NCI-H345 (cell line): ENCODE measurements at places on chromosomes 2 and 18.

DNA sequence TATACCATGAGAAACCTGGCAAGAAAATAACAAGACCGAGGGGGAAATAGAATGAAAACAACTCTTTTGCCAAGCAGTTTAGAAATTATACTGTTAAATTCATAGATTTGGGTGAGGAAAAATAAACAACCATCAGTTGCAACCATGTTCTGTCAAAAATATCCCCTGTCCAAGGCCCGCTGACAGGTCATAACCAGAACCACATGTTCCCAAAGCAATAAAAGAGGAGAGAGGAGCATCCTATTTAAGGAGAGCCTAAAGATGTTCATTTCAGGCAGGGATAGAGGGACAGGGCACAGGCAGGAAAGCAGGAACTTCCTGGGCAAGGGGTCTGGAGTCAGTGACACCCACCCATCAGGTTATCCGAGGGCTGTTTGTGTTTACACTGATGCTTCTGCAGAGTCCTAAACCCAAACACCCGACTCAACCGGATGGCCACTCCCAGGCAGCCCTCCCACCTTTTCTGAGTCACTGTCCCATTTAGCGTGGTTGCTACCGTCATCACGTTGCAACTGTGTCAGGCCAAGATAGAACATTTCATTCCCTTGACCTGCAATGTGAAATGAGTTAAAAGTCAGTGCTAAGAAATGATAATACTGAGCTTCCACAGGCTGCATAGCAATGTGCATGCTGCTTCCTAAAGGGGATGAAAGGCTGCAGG, 468.3 kb upstream of the RAB12 start:
- DNase-seq, result no peak

- DNase-seq, result no peak
Measured at GRCh38 chr2:162084536-162084935, 10.5 kb upstream of the DPP4 start.

- DNase-seq, result no peak
Measured at GRCh38 chr2:23605236-23605635, 220.3 kb downstream of the KLHL29 start.

DNA sequence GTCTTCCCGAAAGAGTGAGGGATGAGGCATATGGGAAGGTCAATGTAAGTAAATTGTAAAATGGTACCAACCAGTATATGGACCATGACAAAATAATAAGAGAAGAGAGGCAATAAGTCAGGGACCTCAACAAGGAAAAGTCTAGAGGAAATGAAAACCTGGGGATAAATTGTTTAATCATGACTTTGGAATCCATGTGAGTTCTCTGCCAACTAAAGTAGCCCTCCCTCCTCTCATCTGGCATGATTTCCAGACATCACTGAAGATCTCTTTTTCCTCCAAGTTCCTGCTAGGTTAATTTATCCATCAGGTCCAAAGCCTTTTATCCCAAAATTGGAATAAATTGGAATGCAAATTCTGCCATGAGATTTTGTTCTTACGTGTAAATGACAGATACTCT, 417.9 kb downstream of the NRXN1 start:
- no peak for DNase-seq

DNA sequence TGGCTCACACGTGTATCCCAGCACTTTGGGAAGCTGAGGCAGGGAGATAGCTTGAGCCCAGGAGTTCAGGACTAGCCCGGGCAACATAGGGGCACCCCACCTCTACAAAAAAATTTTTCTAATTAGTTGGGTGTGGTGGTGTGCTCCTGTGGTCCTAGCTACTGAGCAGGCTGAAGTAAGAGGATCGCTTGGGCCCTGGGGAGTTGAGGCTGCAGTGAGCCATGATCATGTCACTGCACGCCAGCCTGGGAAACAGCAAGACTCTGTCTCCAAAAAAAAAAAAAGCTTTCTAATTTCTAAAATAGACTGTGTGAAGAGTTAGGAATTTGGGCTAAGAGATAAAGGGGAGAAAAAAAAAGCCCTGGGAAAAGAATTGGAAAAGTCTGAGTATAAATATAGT, 51.9 kb upstream of the NAB1 start:
- DNase-seq, result no peak

DNA sequence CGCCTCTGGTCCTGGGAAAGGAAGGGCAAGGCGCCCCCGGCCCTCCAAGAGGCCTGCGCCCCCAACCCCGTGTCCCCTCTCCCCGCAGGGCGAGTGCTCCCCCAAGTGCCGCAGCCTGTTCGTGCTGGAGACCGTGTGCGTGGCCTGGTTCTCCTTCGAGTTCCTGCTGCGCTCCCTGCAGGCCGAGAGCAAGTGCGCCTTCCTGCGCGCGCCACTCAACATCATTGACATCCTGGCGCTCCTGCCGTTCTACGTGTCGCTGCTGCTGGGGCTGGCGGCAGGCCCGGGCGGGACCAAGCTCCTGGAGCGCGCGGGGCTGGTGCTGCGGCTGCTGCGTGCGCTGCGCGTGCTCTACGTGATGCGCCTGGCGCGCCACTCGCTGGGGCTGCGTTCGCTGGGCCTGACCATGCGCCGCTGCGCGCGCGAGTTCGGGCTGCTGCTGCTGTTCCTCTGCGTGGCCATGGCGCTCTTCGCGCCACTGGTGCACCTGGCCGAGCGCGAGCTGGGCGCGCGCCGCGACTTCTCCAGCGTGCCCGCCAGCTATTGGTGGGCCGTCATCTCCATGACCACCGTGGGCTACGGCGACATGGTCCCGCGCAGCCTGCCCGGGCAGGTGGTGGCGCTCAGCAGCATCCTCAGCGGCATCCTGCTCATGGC, 52.4 kb downstream of the SLC66A2 start:
- no peak for DNase-seq

GRCh38 chr2:241877989-241878970, 8.8 kb downstream of the RTP5 start:
- peak; percentile 79 for DNase-seq

GRCh38 chr2:12948231-12948960, 231.7 kb downstream of the TRIB2 start:
- DNase-seq, result no peak

GRCh38 chr2:204881655-204882054, 336.4 kb downstream of the PARD3B start:
- no peak for DNase-seq

GRCh38 chr2:235085476-235085875, 133.7 kb downstream of the SH3BP4 start:
- DNase-seq, result no peak

GRCh38 chr2:134300585-134300984, 46.7 kb downstream of the MGAT5 start:
- DNase-seq, result no peak

DNA sequence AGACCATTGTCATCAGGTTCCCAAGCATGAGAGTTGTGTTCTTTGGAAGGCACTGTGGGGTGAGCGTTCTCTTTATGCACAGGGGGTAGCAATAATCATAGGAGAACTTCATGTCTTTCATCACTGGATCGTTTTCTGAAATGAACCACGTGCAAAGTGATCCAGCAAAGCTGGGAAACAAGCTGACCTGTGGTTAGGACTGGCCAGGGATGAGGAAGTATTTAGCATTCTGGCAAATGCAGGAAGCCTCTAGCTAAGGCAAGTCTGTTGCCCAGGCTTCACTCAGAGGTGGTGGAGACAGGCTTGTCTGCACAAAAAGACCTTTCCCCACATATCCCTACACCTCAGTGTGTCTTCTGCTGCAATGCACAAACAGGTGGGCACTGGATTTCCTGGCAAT, 58.6 kb downstream of the MMADHC start:
- no peak for DNase-seq

DNA sequence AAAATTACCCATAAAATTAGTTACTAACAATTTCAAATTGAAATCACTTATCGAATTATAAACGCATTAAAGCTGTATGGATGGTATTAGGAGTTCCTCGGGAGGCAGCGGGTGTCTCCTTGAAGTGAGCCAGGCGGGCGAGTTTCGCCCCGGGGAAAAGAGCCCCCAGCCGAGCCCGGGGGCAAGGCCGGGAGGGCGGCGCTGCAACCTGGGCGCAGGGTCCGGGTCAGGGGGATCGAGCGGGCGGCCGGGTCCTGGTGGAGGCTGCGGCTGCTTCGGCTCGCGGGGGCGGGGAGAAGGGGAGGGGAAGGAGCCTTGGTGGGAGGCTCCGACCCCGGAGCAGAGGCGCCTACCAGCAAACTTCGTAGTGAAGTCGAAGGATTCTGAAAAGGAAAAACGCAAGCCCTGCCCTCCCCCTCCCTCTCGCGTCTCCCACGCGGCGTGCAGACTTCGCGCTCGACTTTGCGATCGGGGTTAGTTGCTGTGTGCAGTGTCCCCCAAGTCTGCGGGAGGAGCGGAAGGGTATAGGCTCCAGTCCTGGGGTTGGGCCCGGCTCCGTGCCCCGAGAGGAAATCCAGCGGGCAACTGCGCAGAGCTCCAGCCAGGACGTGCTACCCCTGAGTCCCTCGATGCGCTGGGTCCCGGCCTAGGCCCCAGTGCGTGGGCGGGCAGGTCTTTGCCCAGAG, 140.8 kb downstream of the MEIS1 start:
- DNase-seq, result peak; percentile 31

DNA sequence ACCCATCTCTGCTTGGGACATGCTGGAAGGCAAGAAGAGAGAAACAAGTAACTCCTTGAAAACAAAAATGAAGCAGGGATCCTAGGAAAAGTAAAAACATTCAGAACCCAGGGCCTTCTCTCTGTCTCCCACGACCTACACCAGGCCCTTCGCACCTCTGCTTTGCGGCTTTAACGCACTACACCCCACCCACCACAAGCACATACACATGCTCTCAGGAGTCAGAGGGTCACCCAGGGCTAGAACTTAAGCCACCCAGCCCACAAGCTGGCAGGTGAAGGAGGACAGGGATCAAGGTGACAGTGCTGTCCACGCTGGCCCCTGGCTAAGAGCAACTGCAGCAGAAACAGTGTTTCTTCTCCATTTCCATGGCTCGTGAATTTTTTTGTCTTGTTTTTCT, 72.2 kb downstream of the BCL11A start:
- no peak for DNase-seq

DNA sequence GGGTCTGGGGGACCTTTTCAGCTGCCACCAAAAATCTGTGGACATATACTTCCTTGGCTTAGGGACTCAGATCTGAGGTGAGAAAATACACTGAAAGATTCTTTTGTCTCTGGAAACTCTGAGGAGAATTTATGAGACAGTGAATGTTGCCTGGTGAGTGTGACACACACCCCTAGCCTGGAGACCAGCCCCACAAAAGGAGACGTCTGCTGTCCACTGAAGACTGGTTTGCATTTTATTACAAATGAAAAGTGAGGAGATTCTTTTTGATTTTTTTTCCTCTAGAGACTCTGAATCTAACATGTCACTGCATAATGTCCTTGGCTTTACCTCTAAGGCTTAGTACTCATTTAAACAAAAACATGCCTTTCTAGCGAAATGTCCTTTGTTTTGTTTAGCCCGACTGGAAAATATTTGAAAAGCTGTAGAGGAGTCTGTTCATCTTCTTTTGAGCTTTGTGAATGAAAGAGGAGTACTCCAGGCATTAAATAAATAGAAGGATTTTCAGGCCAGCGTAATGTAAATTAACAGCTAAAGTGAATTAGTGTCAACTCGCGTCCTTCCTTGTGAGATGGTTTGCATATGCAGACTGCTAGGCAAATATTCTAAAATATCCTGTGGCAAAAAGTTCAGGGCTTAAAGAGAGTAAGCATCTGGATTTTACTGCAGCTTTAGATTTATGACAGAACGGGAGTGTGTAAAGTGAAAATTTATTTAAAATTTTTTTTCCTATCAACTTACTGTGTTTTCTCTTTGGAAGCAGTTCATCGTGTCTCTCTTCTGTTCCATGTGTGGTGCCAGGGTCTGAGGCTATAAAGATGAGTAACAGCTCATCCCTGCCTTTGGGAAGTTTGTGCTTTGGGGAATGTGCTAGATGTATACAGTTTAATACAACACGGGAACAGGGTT, 125.4 kb downstream of the VWA3B start:
- DNase-seq, result peak; percentile 41

- DNase-seq, result no peak
Measured at GRCh38 chr2:238431456-238431855, 4.7 kb downstream of the ASB1 start.

DNA sequence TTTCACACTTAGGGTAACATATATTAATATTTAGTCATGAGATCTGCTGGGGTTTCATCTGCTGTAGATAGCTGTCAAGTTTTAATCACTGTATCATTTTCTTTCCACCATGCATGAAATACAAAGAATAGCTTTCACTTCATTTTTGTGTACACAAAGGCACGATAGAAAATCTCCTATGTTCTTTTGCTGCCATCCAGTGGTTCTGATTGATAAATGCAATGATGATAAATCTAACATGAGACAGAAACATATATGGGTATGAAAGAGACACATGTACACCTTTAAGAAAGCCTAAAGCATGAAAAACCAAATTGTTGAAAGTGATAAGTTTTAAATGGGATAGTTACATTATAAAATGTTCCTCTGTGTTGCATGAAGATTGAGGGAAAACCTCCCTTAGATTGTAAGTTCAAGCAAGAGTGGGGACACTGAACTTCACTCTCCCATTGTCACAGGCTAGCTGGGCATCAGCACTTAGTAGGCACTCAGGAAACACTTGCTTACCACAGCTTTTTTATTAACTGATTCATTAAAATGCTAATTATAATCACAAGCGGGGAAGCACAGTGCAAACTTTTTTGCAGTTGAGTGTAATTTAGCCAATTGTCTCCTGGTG, 31.2 kb downstream of the C1D start:
- DNase-seq, result peak; percentile 77

DNA sequence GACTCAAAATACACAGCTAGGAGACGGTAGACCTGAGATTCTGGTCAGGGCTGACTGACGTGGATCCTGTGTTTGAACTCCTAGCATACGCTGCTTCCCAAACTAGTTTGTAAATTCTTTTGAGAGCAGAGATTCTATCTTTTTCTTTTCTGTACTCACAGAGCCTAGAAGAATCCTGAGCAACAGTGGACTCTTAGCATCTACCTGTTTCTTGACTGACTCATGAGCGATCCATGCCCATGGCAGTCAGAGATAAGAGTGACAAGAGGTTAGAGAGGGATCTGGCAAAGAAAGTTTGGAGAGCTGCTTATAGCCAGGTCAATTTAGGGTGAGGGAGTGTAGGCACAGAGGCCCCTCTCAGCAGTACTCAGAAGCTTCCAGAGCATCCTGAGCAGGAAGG, 41.1 kb upstream of the PPP1CB start:
- DNase-seq, result no peak

- no peak for DNase-seq
Measured at GRCh38 chr2:106534471-106534870, 47.3 kb downstream of the CD8B2 start.

- peak; percentile 51 for DNase-seq
Measured at GRCh38 chr2:29309090-29310029, 194.1 kb downstream of the CLIP4 start.

- DNase-seq, result no peak
Measured at GRCh38 chr2:96594282-96594681, 43.8 kb downstream of the KANSL3 start.

- no peak for DNase-seq
Measured at GRCh38 chr2:4967206-4967605, 725.0 kb upstream of the SOX11 start.

DNA sequence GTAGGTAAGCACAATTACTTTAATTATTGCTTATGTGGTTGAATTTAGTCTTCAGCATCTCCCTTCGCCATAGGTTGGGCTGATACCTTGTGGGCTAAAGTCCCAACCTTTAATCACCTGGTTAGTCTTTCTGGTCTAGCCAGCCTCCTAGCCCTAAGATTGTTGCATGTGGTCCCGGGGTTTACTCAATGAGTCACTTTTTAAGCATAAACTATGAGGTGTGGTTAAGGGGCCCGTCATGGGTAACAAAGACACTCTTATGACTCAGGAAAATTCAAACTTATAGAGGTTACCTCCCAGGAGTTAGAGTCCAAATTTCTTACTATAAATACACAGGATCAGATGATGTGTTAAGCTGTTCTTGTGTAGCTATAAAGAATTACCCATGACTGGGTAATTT, 841.6 kb downstream of the TRIB2 start:
- no peak for DNase-seq

GRCh38 chr2:8378016-8378810, 303.6 kb upstream of the ID2 start:
- no peak for DNase-seq
